ENCODE measurements at places on chromosomes 7 and 10.

- H3K36me3 ChIP-seq = no peaks in the 10 kb centered on the region
- no peak for DNase-seq
- no peak overlapping the region for H3K4me3 ChIP-seq
- no peaks in the 10 kb centered on the region for H3K4me1 ChIP-seq
Observed at GRCh38 chr10:22029445-22030236, 26.1 kb upstream of the DNAJC1 start.

DNA sequence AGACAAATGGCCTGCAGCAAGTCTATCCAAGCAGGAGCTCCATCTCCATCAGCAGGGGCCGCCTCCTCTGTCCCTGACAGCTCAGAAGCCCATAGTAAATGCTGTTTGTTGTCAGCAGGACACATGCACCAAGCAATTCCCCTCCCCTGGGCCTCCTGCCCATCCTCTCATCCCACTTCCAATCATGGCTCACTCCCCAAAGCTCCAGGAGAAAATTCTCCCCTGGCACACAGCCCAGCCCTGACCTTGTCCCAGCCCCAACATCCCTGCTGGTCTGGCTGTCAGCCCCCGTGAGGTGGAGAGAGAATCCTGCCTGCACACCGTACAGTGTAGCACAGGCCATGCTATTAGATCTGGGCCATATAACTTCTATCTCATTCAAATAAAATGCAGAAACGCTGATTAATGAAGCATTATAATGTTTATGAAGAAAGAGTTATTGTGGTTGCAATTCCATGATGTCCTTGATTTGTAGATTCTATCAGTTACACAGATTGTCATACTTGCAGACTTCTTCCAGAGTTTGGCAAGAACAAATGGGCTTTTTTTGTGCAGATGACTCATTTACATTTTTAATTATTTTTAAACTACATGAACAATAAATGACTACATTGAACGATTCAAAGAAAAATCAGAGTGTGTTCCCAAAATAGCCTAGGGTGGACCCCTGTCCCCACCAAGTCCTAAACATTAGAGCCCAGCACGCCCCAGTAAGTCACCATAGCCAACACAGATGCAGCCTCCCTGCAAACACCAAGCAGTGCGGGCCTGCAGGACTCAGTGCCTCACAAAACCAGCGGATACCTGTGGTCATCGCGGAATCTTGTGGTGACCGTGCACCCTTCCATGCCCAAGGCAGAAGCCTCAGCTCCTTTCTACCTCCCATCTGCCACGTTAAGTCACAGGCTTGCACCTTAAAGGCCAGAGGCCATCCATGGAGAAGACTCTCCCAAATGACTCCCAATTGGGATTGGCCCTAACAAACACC lies 70.1 kb downstream of the COBL start:
- H3K36me3 ChIP-seq = no peaks in the 10 kb centered on the region
- DNase-seq = no peak
- no peak overlapping the region for H3K27ac ChIP-seq
- no peaks in the 10 kb centered on the region for H3K4me1 ChIP-seq
- no peak overlapping the region for H3K4me3 ChIP-seq

DNA sequence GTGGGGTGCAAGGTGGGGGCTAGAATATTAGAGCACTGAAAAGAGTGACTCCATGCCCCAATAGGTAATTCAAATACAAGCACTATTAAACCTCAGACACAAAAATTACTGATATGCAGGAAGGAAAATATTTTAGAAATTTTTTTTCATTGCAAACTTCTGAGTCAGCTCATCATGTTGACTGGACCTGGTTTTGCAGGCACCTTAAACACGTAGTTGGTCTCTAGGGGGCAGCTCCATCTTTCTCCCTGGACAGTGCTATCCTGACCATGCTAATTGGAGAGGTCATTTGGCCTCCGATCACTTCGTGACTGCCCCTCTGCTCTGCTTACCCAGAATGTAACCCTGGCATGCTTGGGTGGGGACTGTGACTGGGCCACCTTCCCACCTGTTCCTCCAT lies 368.4 kb upstream of the MKI67 start:
- no peaks in the 10 kb centered on the region for H3K27me3 ChIP-seq
- no peaks in the 10 kb centered on the region for H3K4me1 ChIP-seq
- H3K27ac ChIP-seq = no peak overlapping the region
- H3K4me3 ChIP-seq = no peak overlapping the region

DNA sequence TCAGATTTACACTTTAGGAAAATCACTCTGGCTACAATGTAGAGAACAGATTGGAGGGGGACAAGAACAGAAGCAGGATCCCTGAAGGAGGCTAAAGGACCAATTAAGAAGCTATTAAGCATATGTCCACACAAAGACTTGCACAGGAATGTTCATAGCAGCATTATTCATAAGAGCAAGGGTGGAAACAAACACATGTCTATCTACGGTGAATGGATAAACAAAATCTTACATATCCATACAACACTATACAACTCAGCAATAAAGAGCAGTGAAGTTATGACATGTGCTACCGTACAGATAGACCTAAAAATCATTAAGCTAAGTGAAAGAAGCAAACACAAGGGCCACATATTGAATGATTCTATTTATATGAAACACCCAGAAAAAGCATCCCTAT lies 10.4 kb downstream of the CHCHD3 start:
- peaks cover 31% of the 10 kb centered on the region for H3K36me3 ChIP-seq
- DNase-seq = no peak
- H3K4me1 ChIP-seq = no peaks in the 10 kb centered on the region
- H3K27ac ChIP-seq = no peak overlapping the region

DNA sequence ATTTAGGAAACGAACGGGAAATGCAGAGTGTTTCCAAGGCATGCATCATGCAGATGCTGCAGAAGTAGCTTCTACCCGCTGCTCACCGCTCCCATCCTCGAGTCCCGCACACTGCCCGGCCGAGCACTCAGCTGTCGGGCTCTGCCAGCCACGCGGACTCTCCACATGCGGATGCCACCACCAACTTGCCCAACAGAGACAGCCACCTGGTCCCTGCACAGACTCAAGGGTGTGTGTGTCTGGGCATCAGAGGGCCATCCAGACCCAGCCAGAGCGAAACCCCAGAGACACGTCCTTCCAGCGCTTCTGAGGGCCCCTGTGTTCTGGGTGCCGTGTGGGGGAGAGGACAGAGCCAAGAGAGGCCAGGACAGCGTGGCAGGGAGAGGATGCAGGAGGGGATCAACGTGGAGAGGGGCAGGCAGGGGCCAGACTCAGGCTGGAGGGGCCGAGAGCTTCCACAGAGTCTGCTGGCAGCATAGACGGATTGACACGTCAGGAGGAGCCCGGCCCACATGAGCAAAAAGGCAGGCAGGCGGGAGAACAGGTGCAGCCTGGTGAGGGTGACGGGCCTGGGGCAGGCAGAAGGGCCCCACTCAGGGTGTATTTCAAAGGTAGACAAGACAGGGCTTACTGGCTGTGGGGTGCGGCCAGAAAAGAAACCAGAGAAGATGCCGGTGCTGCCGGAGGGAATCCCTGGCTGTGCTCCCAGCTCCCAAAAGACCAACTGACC lies 18.3 kb downstream of the GPER1 start:
- no peaks in the 10 kb centered on the region for H3K4me1 ChIP-seq
- H3K36me3 ChIP-seq = no peaks in the 10 kb centered on the region
- DNase-seq = no peak
- H3K27ac ChIP-seq = no peak overlapping the region
- no peaks in the 10 kb centered on the region for H3K27me3 ChIP-seq

- no peak for DNase-seq
- peaks cover 20% of the 10 kb centered on the region for H3K4me1 ChIP-seq
Observed at GRCh38 chr10:101123815-101124617, 7.1 kb upstream of the TLX1 start.

GRCh38 chr7:39644170-39644569 lies 20.8 kb downstream of the RALA start:
- no peak overlapping the region for H3K4me3 ChIP-seq
- H3K4me1 ChIP-seq = peaks cover 4% of the 10 kb centered on the region
- no peaks in the 10 kb centered on the region for H3K27me3 ChIP-seq
- no peaks in the 10 kb centered on the region for H3K36me3 ChIP-seq
- no peak for DNase-seq

DNA sequence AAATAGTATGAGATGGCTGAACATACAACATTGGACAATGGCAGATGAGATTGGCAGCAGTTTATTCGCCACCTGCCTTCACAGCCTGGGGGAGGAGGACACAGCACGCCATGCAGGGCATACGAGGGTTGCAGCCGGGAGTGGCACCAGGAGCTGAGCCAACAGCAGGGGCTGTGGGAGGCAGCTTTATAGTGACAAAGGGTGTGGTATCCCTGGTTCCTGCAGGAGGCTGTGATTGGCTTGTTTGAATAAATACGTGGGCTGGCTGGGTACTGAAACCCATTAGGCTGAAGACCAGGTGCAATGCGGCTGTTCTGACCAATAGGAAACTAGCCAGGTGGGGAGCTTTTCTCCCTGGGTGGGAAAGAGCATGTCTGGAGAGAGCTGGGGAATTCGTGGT lies 68.9 kb upstream of the LEP start:
- no peak overlapping the region for H3K27ac ChIP-seq
- H3K4me1 ChIP-seq = peaks cover 8% of the 10 kb centered on the region
- DNase-seq = no peak
- H3K4me3 ChIP-seq = no peak overlapping the region
- H3K36me3 ChIP-seq = no peaks in the 10 kb centered on the region

- H3K27ac ChIP-seq = no peak overlapping the region
- no peak for DNase-seq
- no peaks in the 10 kb centered on the region for H3K4me1 ChIP-seq
- no peaks in the 10 kb centered on the region for H3K27me3 ChIP-seq
- H3K4me3 ChIP-seq = no peak overlapping the region
Observed at GRCh38 chr7:118300177-118300576, 75.7 kb downstream of the ANKRD7 start.

DNA sequence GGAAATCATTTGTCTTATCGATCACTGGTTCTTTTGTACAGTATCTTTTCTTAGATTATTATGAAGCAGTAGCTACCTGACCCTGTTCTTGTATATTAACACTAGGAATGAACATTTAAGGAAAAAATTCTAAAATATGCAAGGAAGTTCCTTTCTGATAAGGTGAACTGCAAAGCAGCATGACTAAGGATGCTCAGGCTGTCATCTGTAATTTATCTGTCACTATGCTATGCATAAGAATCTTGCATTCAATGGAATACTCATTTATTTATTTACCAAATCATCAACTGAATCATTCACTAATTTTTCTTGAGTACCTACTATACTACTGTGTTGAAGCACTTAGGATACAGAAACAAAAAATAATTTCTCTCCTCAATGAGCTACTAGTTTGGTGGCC lies 5.8 kb downstream of the GSDME start:
- H3K4me1 ChIP-seq = peaks cover 6% of the 10 kb centered on the region
- no peak overlapping the region for H3K4me3 ChIP-seq
- no peak for DNase-seq
- no peaks in the 10 kb centered on the region for H3K36me3 ChIP-seq

DNA sequence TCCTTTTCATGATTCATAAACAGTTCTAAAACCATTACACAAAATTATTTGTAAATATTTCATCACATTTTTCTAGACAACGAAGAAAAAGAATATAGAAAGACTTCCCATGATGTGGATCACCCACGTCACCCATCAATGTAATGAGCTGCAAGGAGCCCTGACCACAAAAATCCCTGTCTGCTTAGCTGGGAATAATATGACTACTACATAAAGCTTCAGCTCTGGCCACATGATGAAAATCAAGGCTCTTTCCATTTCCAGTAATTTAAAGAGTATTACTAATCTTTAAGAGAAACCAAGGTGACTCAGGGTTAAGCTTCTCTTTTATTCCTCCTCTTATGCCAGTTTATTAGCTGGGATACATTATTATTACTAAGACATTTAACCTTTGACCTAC lies 180.8 kb upstream of the CACNA2D1 start:
- no peaks in the 10 kb centered on the region for H3K27me3 ChIP-seq
- H3K27ac ChIP-seq = no peak overlapping the region
- no peaks in the 10 kb centered on the region for H3K36me3 ChIP-seq
- no peak overlapping the region for H3K4me3 ChIP-seq
- no peak for DNase-seq

DNA sequence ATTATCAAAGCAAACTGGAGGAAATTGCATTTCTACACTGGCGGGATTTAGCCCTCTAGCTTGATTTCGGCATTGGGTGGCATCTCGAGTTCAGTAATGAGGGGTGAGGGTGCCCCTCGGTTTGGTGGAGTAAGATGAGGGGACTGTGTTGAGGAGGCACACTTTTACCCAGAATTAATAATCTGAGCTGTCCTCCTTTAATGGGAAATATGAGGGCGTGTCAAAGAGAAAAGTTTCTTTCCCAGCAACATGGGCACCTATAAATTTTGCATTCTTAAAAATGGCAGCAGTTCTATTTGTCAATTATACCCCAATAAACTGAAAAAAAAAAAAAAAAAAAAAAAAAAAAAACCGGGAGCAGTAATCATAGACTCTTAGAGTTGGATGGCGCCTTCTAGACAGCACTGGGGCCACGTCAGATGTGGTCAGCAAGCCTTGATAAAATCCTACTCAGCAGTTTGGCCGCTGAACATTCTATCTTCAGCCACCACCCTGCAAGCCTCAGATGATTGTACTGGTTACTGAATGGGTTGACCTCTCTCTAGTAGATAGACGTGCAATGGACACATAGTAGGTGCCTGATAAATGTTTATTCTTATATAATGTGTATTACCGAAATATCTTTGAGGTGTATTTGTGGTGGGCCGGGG lies 931 bp downstream of the PAPSS2 start:
- peaks cover 6% of the 10 kb centered on the region for H3K27me3 ChIP-seq
- H3K4me3 ChIP-seq = peak overlapping the region; percentile 88
- no peak for DNase-seq
- H3K27ac ChIP-seq = peak overlapping the region; percentile 76
- H3K4me1 ChIP-seq = peaks cover 14% of the 10 kb centered on the region

GRCh38 chr7:127983804-127984332 lies 47.4 kb downstream of the LRRC4 start:
- H3K4me1 ChIP-seq = no peaks in the 10 kb centered on the region
- no peak overlapping the region for H3K27ac ChIP-seq

GRCh38 chr7:77239471-77239870 lies 39.9 kb upstream of the FGL2 start:
- no peak overlapping the region for H3K27ac ChIP-seq
- no peak overlapping the region for H3K4me3 ChIP-seq
- no peaks in the 10 kb centered on the region for H3K27me3 ChIP-seq
- no peaks in the 10 kb centered on the region for H3K4me1 ChIP-seq
- no peak for DNase-seq

- no peak for DNase-seq
- H3K4me1 ChIP-seq = no peaks in the 10 kb centered on the region
- peak overlapping the region; percentile 90 for H3K4me3 ChIP-seq
- peaks cover 14% of the 10 kb centered on the region for H3K36me3 ChIP-seq
- H3K27me3 ChIP-seq = no peaks in the 10 kb centered on the region
Observed at GRCh38 chr10:89414879-89415821, 782 bp downstream of the IFIT5 start.

- no peak overlapping the region for H3K27ac ChIP-seq
- no peak for DNase-seq
- no peaks in the 10 kb centered on the region for H3K27me3 ChIP-seq
- H3K4me1 ChIP-seq = no peaks in the 10 kb centered on the region
Observed at GRCh38 chr10:45136256-45136655, 135.5 kb downstream of the ZNF22 start.

GRCh38 chr7:156639426-156640256 lies 933 bp upstream of the RNF32 start:
- no peak for DNase-seq
- no peaks in the 10 kb centered on the region for H3K27me3 ChIP-seq
- peak overlapping the region; percentile 90 for H3K27ac ChIP-seq
